ENCODE measurements at places on chromosomes 3 and 15.

- peak; percentile 40 for DNase-seq
Measured at GRCh38 chr15:100201376-100202280, 140.1 kb downstream of the ADAMTS17 start.

DNA sequence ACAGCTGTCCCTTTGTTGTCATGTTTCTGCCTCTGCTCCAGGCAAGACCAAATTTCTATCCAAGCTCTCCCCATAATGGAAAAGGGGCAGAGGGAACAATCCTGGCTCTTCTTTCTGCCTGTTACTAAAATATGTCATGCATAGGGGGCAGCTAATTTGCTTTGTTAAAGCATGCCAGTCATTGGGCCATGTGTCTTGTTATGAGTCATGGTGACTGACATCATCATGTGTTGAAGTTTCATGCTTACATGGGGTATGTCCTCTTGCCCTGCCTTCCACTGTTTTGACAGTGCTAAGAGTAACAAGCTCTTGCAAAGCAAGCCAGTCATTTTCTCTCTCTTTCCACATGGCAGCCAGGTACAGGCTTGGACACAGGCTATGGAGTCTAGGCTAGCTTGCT lies 268.9 kb downstream of the GABRB3 start:
- no peak for DNase-seq

GRCh38 chr3:56025326-56025725 lies 442.9 kb downstream of the ERC2 start:
- DNase-seq: no peak

DNA sequence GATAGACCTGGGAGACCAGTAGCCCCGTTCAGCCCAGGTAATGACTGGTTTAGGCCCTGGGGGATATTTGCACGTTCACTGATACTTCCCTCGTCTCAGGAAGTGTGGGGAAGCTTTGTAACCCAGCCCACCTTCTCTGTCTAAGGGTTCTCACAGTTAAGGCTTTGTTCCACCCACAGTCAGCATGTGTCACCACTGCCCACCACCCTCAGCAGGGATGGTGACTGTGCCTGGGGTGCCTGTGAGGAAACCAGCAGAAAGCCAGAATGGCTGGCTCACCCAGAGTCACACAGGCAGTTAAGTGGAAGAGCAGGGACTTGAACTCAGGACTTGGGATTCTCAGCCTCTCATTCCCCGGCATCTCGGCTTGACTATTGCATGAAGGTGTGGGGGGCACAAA lies 5.2 kb downstream of the KBTBD13 start:
- DNase-seq: no peak

GRCh38 chr15:65512807-65513416 lies 4.6 kb downstream of the DPP8 start:
- no peak for DNase-seq

- no peak for DNase-seq
Measured at GRCh38 chr3:52238193-52238760, 681 bp downstream of the TWF2 start.

DNA sequence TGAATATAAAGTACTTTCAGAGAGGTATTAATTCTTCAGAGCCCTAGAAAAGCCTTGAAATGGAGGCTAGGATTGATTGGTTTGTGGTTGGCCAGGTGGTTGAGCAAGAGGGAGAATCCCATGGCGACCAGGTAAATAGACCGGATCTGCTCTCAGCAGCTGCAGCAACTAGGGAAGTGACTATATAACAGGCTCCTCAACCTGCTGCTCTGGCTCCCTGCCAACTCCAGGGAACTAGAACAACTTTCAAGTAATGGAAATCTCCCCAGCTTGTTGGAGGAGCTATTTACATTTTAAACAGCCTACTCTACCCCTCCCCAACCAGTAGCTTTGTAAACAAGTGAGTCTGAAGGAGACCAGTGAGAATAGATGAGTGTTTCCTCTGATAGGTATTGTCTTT lies 121.8 kb upstream of the CADM2 start:
- no peak for DNase-seq

GRCh38 chr3:189927975-189928895 lies 192.5 kb downstream of the P3H2 start:
- DNase-seq: no peak

DNA sequence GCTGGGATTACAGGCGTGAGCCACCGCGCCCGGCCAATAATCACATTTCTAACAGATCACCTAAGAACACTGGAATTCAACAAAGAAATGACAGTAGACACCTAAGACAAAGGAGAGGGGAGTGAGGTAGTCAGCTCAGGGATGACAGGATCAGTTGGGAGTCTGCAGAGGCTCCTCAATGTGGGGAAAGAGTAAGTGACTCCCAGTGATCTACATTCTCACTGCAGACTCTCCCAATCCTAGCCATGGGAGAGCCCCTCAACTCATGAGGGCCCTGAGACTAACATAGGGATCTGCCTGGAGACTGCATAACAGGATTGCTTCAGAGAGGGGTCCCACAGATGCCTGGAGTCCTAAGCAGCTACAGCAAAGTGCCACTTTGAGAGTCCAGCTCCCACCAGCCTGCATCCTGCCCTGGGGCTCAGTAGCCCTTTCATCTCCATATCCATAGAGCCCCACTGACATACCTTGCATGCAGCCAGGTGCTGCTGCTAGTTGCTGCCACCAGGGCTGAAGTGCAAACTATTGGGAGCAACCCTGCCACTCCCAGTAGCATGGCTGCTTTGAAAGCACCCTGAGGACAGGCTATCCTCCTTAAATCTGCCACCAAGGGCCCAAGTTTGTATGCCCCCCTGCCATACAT lies 21.8 kb upstream of the PFN2 start:
- DNase-seq: no peak

DNA sequence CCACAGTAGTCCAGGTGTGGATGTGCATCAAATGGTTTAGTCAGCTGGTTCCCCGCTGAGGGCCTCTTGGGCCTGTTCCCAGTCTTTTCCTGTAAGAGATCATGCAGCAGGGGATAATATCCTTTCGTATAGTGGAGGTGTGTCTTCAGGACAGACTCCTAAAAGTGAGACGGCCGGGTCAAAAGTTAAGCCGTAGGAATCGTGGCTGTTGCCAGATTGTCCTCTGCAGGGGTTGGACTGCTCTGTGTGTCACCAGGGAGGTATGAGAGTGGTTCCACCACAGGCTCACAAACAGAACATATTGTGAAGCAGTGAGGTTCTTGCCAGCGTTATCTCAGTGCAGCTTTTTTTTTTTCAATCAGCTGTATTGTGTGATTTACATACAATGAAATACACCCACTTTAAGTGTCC lies 95.0 kb downstream of the VGLL4 start:
- no peak for DNase-seq

DNA sequence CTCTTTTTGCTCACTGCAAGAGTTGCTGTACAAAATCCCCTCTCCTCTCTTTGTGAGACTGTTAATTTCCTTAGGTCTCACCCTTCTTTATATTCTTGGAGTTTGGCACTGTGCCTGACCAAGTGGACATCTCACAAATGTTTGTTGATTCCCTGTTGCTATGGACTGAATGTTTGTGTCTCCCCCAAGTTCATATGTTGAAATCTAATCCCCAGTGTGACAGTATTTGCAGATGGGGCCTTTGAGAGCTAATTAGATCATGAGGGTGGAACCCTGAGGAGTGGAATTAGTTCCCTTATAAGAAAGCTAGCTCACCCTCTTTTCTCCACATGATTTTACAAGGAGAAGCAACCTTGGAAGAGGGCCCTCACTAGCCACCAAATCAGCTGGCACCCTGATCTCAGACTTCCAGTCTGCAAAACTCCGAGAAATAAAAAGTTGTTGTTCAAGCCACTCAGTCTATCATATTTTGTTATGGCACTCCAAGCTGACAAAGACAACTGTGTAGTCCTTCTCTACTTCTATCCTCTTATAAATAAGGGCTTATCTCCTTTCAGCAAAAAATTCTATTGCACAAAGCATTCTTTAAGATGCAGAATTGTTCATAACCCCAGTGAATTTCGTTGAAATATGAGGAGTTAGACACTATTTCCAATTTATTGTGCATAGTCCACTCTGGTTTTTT lies 65.5 kb upstream of the NPHP3 start:
- no peak for DNase-seq

GRCh38 chr3:154931484-154931883 lies 148.6 kb upstream of the MME start:
- no peak for DNase-seq

- no peak for DNase-seq
Measured at GRCh38 chr3:16056217-16056616, 118.3 kb upstream of the GALNT15 start.

GRCh38 chr3:68504201-68504600 lies 428.1 kb downstream of the TAFA4 start:
- DNase-seq: no peak

GRCh38 chr15:23483821-23484299 lies 36.8 kb upstream of the GOLGA6L2 start:
- DNase-seq: no peak

DNA sequence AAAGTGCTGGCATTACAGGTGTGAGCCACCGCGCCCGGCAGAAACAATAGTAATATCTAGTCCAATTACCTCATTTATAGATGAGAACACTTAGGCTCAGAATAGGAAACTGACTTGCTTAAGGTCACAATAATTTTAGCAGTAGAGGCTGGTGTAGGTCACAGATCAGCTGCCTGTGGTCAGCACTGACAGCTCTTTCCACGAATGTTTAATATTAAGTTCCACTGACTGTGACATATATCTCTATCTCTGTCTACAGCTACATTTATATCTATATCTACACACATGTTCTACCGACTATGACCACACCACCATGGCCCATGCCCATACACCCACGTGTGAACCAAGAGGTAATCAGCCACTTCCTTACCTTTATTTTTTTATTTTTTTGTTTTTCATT lies 40.2 kb upstream of the DLG1 start:
- DNase-seq: no peak

DNA sequence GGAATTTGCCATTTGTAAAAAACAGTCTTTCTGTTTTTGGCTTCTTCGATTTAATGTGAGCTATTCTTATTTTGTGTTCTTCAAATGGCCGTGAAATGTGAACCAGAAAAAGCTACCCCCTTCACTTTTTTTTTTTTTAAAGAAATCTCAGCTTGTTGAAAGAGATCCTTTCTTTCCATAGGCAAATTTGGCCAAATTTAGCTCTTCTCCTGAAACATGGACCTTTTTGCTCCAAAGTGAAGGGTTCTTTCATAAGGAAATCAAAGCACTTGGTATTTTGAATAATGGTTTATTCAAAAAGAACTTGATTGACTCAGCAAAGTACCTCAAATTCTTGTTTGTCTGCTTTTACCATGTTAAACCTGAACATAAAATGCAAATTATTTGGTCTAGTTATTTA lies 10.1 kb downstream of the RCN2 start:
- DNase-seq: no peak

- peak; percentile 71 for DNase-seq
Measured at GRCh38 chr15:74438721-74439316, 5.1 kb upstream of the SEMA7A start.

Data from left lobe of liver (tissue), 2 donors.